ENCODE measurements at places on chromosomes 5 and 9.

DNA sequence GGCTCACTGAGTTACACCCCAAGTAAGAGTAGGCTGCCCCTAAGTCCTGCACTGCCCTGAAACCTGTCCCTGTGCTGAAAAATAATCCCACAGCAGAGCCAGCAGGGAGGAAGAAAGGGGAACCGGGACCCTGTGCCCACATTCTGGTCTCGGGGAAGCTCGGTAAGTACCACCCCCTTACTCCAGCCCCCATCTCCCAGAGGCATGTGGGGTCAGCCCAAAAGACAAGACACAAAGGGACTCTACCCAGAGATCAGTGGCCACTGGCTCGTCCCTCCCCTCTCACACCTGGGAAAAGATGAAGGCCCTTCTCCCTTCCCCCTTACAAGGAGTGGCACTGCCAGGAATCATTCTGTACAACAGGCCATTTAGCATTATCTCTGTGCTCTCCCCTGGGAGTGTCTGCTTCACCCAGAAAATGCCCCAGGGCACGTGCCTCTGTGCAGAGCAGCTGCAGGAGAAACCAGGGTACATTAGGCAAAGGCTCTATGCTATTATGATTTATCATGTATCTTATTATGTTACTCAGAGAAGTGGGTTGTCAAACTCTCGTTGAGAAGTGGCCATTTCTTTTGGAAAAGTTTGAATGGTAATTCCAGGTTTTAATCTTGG lies 71.3 kb downstream of the NDFIP1 start:
- DNase-seq = no peak

- DNase-seq = no peak
These were observed 1.6 kb downstream of the SREK1IP1 start for GRCh38 chr5:64766941-64767340.

- DNase-seq = no peak
These were observed 1983.0 kb upstream of the C9orf72 start for GRCh38 chr9:29556317-29556716.

DNA sequence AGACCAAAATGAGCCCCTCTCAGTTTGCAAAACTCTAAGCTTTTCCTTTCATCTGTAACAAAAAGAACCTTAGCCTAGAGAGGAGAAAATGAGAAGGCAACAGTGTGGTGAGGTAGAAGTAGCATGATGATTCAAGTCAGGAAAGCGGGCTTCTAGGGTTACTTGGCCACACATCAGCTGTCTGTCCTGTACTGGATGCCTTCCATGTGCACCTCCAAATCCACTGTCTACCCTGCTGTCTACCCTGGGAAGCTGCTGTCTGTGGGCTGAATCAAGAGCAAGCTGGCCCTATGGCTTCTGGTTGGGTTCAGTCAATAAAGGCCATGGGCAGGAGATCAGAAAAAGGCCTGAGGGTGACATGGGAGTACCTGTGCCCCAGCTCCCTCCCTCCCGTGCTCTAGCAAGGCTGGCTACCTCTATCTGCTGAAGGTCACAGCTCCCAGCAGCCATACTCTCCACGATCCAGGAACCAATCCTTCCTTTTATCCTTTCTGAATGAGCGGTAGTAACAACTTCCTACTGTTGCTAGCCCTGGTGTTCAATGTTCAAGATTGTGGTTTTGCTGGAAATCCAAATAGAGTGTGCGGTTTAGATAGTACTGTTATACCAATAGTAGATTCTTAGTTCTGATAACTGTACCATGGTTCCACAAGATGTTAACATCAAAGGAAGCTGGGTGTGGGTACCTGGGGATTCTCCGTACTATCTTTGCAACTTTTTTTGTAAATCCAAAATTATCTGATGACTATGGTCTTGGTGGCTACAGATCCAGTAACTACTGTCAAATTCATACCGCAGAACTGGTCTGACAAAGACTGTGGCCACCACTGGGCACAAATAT lies 191.0 kb downstream of the ESM1 start:
- DNase-seq = no peak

GRCh38 chr9:15696979-15697378 lies 144.1 kb downstream of the CCDC171 start:
- no peak for DNase-seq

DNA sequence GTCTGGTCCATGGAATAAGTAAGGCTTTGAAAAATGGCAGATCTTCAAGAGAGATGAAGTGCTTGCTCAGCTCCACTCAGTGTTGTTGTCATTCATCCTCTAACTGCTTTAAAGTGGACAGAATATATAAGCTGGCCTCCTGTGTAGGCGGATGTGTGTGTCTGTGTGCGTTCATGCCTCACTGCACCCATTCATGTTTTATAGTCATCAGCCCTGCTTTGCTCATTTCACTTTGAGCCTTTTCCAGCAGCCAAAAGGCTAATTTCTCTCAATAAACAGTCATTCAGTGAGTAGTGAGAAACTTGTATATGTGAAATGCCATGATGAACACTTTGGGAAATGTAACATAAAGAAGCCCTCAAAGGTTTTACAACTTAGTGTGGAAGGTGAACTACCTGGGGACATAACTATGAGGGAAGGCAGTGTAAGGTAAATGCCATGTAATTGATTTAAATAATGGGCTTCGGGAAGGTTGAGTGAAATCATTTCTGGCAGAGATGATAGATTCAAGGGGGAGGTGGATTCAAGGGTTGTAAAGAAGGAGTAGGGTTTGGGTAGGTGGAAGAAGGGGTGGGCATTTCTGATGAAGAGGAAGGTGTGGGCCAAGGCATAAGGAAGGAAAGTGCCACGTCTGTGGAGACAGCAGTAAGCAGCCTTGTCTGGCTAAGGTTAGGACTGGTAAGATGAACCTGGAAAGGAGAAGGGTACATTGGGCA lies 15.7 kb downstream of the TTC23L start:
- DNase-seq = no peak
